ENCODE measurements at places on chromosomes 7 and 10. TPM values are rescaled to one million over a fixed set of nuclear protein-coding genes. Genes with fewer than 3 reads are reported as not detected.

RBM17 gene
- total RNA-seq: 68.9 TPM

H2BK1 gene
- not detected for total RNA-seq

SFXN2 gene
- 2.3 TPM for total RNA-seq

AGAP6 gene
- 3.8 TPM for total RNA-seq

GRCh38 chr10:43960981-43961380, 312.3 kb upstream of the ZNF32 start:
- DNase-seq: no peak

DNA sequence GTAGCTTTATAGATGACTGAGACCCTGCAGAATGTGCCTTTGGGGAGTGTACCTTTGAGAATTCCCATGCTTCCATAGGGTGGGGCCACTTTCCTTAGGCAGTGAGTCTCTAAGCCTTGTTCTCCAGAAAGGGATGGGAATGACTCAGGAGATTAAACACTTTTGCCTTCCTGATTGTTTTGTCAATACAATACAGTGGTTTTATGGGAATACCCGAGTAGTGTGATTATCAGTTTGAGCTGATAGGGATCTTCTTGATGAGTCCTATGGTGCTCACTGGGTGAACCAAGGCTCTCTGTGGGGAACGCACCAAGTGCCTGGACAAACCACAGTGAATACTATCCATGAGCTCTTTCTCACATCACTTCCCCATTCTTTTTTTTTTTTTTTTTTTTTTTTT, 6.3 kb downstream of the MYOF start:
- peak; percentile 83 for DNase-seq

DNA sequence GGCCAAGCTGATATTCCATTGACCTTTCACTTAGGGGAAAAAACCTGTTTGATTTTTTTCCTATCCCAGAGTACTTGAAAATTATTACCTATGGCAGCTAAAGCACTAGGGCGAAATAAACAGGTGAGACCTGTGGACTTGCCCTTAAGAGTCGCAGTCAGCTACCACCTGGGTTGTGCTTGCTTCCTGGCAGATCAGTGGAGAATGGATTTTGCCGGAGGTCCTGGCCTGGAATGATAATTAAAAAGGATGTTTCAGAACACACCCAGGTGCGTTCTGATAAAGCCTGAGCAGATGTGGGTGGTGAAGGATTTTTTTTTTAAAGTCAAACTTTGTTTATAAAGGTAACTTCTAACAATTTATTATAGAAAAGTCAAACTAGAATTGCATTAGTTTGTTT, 59.1 kb downstream of the AUTS2 start:
- DNase-seq: no peak

DNA sequence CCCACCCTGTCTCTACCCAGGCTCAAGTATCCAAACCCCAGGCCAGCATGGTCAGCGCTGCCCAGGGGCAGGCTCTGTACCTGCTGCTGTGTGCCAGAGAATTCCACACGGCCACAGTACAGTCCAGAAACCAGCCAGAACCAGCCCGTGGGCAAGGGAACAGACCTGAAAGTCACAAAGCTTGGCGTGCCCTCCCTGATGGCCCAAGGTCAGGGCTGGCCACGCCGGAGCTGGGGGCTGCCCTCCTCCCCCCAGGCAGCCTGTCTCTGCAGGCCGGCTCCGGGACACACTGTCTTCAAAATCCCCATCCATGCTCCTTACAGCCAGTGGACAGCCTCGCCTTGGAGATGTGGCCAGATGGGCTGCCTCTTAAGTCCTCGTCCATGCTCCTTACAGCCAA, 78.4 kb downstream of the CTBP2 start:
- no peak for DNase-seq

DNA sequence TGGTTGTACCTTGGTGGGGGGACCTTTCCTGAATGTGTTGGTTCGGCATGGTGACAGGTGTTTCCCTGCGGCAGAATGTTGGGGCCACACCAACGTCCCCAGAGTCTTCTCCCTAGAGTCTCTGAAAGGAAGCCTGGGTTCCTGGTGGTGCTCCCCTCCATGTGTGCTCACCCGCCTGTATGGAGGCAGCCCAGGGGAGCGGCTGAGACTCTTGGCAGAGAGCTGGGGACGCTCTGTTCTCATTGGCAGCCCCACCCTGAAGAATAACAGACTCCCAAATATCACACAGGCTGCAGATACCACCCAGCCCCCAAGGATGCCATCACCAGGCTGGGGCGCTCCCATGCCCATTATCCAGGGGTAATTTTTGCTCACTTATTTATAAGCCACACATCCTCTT, 34.8 kb downstream of the CHST12 start:
- peak; percentile 39 for DNase-seq
